ENCODE measurements at places on chromosomes 13 and 19. TPM values are rescaled to one million over a fixed set of nuclear protein-coding genes. Genes with fewer than 3 reads are reported as not detected.

GRCh38 chr13:110261166-110262081 is 45.5 kb downstream of the COL4A1 start:
- peaks cover 15% of the 10 kb centered on the region for H3K4me1 ChIP-seq
- no peaks in the 10 kb centered on the region for H3K36me3 ChIP-seq
- no peaks in the 10 kb centered on the region for H3K27me3 ChIP-seq
- no peak for DNase-seq
- H3K27ac ChIP-seq: no peak overlapping the region
- H3K4me3 ChIP-seq: no peak overlapping the region

DNA sequence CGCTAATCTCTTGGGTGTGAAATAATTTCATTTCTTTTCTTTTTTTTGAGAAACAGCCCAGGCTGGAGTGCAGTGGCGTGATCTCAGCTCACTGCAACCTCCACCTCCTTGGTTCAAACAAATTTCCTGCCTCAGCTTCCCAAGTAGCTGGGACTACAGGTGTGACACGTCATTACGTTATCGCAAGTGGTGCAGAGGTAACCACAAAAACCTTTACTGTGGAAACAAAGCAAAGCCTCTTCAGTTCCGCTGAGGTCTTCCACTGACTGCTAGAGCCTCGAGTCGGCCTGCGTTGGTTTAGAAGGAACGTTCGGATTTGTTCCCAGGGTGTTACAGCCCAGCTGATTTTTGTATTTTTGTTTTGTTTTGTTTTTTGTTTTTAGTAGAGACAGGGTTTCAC is 2.0 kb upstream of the ZNF784 start:
- H3K36me3 ChIP-seq: no peaks in the 10 kb centered on the region
- no peak overlapping the region for H3K4me3 ChIP-seq
- DNase-seq: no peak
- H3K27me3 ChIP-seq: no peaks in the 10 kb centered on the region
- no peaks in the 10 kb centered on the region for H3K4me1 ChIP-seq
- H3K27ac ChIP-seq: no peak overlapping the region

GRCh38 chr19:45500918-45501729 is 2.9 kb downstream of the PPM1N start:
- peaks cover 7% of the 10 kb centered on the region for H3K27me3 ChIP-seq
- H3K36me3 ChIP-seq: no peaks in the 10 kb centered on the region
- H3K4me3 ChIP-seq: no peak overlapping the region
- no peak overlapping the region for H3K27ac ChIP-seq

- no peak for DNase-seq
- H3K27me3 ChIP-seq: no peaks in the 10 kb centered on the region
- H3K4me3 ChIP-seq: no peak overlapping the region
- no peaks in the 10 kb centered on the region for H3K4me1 ChIP-seq
- no peak overlapping the region for H3K27ac ChIP-seq
These were observed 91.9 kb upstream of the TEX29 start for GRCh38 chr13:111228262-111229144.

- peak overlapping the region; percentile 99 for H3K4me3 ChIP-seq
- H3K36me3 ChIP-seq: no peaks in the 10 kb centered on the region
- H3K4me1 ChIP-seq: no peaks in the 10 kb centered on the region
- H3K27ac ChIP-seq: peak overlapping the region; percentile 83
- no peaks in the 10 kb centered on the region for H3K27me3 ChIP-seq
These were observed 625 bp downstream of the ZNF709 start for GRCh38 chr19:12484011-12484370.

GRCh38 chr13:30734439-30734838 is 904 bp upstream of the ALOX5AP start:
- H3K27me3 ChIP-seq: no peaks in the 10 kb centered on the region
- DNase-seq: no peak
- no peaks in the 10 kb centered on the region for H3K36me3 ChIP-seq
- no peak overlapping the region for H3K27ac ChIP-seq

SLC6A16 gene
- 2.7 TPM for total RNA-seq

ZNF208 gene
- 13.8 TPM for total RNA-seq
